MG63 (cell line): ENCODE measurements at places on chromosomes 16 and 17. TPM values are rescaled to one million over a fixed set of nuclear protein-coding genes. Genes with fewer than 3 reads are reported as not detected.

CCDC154 gene
- 2.9 and 5.6 TPM in 2 replicates for total RNA-seq

GALK1 gene
- 30.4 and 51.1 TPM in 2 replicates for total RNA-seq

SEC14L5 gene
- total RNA-seq = not detected in 2 replicates

HSD17B2 gene
- 1.9 and 7.0 TPM in 2 replicates for total RNA-seq

HCRT gene
- total RNA-seq = not detected in 2 replicates

HYDIN gene
- total RNA-seq = 0.26 and 0.67 TPM in 2 replicates

TRPV3 gene
- 0.07 TPM in 1 of 2 replicates, not detected in the other for total RNA-seq

PYDC1 gene
- total RNA-seq = not detected in 2 replicates

GP2 gene
- total RNA-seq = not detected in 2 replicates

ATP1B2 gene
- total RNA-seq = not detected in 2 replicates

TBC1D3H gene
- total RNA-seq = not detected in 2 replicates

GAS2L2 gene
- total RNA-seq = not detected in 2 replicates

GRCh38 chr16:30569746-30570635 is 1.5 kb downstream of the ZNF688 start:
- no peak for DNase-seq

- DNase-seq = no peak
These were observed 13.4 kb downstream of the C17orf78 start for GRCh38 chr17:37389160-37389559.

DNA sequence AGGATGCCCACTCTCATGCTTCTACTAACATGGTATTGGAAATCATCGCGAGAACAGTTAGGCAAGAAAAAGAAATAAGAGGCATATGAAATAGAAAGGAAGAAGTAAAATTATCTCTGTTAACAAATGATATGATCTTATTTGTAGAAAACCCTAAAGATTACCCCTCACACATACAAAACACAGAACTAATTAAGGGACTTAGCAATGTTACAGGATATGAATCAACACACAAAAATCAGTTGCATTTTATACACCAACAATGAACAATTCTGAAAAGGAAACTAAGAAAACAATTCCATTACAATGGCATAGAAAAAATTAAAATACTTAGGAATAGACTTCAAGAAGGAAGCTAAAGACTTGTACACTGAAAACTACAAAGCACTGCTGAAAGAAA is 2.7 kb upstream of the CAPNS2 start:
- DNase-seq = no peak

GRCh38 chr17:9294661-9295210 is 273.4 kb downstream of the NTN1 start:
- no peak for DNase-seq

- no peak for DNase-seq
These were observed 19.3 kb downstream of the ACE start for GRCh38 chr17:63496177-63496576.

DNA sequence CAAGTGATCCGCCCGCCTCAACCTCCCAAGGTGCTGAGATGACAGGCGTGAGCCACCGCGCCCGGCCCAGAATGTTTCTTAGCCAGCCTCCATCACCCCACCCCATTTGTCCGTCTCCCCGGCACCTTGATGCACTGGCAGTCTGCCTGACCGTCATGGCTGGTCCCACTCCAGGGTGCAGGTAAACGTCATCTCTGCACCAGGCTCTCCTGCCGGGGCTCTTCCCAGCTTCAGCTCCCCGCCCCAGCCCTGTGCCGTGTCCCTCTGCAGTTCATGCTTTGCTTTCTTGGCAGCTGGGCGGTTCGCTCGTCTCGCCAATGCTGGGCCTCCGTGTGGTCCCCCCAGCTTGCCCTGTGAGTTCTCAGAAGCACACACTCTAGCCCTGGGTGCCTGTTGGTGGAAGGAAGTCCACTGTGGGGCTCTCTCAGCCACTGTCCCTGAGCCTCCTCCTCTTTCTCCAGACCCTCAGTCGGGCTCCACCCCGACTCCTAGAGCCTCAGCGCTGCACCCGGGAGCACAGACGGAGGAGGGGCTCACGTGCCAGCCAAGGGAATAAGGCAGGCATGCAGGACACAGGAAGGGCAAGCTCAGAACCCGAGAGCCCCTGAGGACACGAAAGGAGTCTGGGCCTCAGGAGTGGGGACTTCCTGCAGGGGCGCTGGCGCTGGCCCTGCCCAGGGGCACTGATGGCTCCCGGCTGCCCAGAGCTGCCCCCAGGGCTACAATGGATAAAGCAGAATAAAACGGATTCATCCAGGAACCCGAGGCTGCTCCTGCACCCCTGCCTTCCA is 12.0 kb downstream of the HS3ST6 start:
- DNase-seq = no peak

DNA sequence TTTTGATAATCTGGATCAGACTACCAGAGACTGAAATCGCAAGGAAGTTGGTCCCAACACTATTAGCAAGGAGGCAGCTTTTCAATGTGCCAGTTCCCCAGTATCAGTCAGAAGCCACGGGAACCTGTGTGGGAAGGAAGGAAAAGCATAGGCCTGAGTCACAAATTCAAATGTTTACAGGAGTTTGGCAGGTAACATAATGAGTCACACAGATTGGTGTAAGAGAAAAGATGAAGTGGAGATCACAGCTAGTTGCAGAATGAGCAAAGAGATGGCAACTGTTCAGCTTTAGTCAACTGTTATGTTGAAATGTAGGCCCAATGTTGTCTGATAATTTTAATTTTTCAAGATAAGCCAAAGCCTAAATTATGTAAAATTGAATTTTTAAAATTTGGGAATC is 28.1 kb upstream of the ITGA2B start:
- peak; percentile 67 for DNase-seq

DNA sequence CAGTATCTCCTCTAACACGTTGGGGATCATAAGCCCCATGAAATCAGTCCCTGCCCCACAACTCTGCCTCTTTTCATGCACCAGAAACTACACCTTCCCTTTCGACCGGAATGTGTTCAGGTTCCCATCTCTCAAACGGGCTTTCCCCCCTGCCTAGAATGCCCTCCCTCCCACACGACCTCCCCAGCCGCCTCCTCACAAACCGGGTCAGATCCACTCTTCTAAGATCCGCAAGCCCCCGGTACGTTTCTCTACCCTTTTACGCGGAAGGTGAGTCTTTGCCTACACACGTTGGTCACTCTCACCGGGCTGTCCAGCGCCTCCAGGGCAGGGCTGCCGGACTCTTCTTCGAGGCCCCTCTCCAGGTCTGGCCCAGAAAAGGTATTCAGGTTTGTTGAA is 708 bp downstream of the DHX33 start:
- peak; percentile 4 for DNase-seq

DNA sequence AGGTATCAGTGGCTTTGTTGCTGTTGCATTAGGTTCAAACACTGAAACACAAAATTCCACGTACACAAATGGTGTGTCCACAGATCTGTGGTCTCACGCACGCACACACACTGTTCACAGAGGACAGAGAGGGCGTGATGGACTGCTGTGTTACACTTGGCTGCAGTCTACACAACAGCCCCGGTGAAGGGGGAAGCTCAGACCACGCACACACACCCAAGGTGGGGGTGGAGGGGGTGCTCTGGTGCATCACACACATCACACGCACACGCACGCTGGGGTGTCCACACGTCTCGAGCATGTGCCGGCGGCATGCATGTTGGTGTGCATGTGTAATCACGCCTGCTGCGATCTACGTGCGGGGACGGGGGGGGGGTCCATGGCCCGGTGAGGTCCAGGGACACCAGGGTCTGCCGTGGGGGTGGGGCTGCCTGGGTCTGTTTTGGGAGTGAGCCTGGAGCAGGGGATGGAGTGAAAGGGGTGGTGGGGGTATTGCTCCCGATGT is 7.3 kb downstream of the HSD3B7 start:
- DNase-seq = no peak

DNA sequence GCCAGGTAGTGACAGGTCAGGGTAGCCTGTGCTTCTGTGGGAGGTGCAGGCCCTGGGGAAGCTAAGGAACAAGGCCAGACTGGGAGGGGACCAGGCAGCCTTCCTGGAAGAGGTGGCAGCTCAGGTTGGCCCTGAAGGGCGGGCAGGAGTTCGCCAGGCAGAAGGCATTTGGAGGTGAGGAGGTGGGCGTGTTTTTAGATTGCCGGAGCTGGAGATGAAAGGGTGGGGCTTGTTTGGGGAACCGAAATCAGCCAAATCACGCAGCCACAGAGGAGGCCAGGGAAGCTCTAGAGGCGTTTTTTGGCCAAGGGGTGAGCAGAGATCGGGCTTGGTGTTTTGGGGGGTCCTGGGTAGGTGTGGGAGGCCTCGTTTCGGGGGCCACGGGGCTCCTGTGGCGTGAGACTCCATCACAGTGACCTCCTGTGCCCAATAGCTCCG is 7.6 kb downstream of the ADCY7 start:
- no peak for DNase-seq

- DNase-seq = no peak
These were observed 2.0 kb downstream of the MRM3 start for GRCh38 chr17:784143-784542.

DNA sequence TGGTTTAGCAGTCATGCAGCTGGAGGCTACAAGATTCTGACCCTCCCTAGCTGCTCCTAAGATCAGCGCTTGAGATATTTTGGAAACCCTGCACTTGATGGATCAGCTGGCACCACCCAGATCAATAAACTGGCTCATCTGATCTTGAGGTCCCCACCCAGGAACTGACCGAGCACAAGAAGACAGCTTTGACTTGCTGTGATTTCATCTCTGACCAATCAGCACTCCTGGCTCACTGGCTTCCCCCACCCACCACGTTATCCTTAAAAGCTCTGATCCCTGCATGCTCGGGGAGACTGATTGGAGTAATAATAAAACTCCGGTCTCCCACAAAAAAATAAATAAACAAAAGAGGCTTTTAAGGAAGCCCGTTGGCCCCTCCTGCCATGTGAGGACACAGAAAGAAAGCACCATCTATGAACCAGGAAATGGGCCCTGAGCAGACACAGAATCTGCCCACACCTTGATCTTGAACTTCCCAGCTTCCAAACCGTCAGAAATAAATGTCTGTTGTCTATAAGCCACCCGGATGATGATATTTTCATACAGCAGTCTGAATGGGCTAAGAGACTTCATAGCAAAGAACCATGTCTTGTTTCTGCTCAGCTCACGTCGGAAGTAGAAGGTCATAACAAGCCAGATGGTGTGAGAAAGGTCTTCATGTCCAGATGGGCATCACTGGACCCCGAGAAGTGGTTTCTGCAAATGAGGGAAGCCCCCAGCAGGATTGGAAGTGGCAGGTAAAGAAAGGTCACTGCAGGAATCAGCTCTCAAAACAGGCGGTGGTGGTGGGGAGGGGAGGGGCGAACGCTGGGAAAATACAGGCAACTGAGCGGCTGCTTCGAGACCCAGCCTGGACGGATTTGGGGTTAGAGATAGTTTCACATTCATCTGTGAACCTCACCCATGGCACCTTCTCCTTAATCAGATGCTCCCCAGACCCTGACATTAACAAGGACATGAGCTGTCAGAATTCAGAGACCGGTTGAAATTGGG is 19.8 kb upstream of the RPH3AL start:
- DNase-seq = no peak

DNA sequence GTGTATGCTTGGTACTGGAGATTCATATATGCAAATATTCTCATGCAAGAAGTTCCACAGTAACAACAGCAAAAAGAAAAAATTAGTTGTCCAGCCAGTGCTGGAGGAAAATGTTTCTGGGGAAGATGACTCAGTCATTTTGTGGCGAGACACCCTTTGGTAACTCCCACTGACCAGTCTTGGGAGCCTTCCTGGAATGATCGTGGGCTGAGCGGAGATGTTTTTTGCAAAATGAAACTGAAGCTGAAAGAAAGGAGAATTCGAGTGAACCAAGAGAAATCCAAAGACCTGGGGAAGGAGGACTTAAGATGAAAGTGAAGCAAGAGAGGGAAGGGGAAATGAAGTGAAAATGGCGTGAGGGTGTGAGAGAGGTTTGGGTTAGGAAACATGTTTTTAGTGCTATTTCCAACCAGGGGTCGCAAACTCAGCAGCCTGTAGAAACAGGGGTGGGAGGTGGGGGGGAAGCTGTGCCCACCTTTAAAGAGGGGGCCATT is 5.2 kb downstream of the ITPRIPL2 start:
- DNase-seq = peak; percentile 75

DNA sequence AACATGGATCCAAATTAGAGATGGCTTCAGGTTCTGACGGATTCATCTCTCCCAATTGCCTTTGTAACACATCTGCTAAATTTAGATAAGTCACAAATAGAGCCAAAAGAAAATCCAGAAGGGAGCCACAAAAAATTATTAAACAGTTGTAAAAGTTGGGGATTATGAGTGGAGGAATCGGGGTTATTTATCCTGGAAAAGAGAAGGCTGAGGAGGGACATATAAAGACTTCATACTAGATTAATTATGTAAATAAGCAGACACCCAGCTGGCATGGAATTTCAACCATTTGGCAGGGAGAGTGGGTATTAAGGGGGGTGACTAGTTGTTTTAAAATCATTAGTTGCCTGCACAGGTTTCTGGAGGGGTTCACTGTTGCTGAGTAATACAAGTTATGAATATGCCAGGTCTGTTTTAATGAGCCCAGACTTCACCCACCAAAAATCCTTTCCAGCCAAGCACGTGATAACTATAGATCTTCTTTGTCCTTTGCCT is 89.6 kb downstream of the CDH13 start:
- peak; percentile 19 for DNase-seq

- peak; percentile 34 for DNase-seq
These were observed 32.3 kb downstream of the CHD9 start for GRCh38 chr16:53087101-53087500.

DNA sequence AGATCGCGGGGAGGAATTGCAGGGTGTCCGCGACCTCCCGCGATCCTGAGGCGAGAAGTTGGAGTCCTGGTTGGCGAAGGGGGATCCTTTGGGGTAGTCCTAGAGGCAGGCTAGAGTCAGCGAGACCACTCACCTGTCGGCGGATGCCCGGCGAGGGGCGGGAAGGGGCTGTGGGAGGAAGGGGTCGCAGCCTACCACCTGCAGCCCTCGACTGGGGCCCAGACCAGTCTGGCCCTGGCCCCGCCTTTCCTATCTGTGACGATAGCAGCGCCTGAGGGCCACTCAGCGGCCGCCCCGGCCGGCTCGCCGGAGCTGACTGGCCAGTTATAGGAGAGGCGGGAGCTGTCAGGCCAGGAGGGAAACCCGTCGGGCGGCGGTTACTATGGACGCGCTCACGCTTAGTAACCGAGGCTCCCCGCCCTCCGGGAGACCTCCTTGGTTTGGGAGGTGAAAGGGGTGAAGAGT is at the start of gene TEKT3:
TEKT3 (minus strand) TSS at position 213 of the 465 bp plus-strand sequence. CDS start 10,012 bp downstream, outside the sequence.
- peak; percentile 66 for DNase-seq

- DNase-seq = peak; percentile 88
These were observed 24.4 kb downstream of the ATP6V0D1 start for GRCh38 chr16:67456391-67457081.

- no peak for DNase-seq
These were observed 49.0 kb downstream of the RTN4RL1 start for GRCh38 chr17:1976000-1976682.

DNA sequence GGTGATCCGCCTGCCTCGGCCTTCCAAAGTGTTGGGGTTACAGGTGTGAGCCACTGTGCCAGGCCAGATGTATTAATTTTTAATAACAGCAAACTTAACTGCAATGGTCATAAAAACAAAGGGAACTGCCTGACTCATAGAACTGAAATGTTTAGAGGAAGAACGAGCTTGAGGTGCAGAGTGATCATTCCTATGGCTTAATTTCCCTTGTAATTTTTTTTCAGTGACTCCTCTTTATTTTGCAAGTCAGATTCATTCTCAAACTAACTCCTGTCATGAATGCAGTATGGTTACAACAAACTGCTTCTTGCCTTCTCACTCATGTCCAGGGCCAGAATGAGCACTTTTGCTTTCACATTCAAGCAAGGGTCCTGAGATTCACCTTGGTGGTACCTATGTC is 231.3 kb downstream of the HAPSTR1 start:
- no peak for DNase-seq

GRCh38 chr17:31489295-31490018 is 98.0 kb downstream of the RAB11FIP4 start:
- no peak for DNase-seq

GRCh38 chr16:12268606-12269005 is 292.1 kb downstream of the SNX29 start:
- DNase-seq = no peak
